ENCODE measurements at places on chromosomes 5 and 9.

DNA sequence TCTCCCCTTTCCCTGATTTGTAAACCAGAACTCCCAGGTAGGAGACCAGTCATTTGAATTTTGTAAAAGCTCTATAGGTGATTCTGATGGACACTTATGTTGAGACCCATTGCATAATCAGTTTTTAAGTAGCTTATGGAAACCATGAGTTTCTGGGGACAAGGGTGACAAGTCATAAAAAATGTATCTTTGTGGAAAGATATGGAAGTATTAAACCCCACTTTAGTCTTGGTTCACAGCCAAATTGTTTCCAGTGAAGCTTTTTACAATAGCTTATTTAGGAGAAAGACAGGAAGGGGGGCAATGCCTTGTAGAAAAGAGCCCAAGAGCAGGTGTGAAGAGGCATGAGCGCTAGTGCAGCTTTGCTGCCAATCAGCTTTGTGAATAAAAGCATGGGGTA, 453 bp upstream of the CCL28 start:
- no peak for DNase-seq

DNA sequence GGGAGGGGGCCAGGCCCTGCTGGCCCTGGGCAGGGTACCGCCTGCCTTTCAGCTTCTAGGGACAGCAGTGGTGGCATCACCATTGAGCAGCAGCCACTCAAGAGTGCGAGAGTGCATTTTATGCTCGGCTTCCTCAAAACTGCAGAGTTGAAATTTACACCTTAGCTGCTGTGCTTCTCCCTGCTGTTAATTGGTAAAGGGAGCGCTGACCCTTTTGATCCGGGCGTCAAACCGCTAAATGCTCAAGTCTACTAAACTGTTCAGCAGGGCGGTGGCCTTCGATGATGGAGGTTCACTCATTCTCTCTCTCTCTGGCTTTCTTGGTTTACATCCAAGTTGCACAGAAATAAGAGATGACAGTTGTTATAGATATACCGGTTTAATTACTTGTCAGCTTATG, 368.6 kb upstream of the IRX2 start:
- no peak for DNase-seq

DNA sequence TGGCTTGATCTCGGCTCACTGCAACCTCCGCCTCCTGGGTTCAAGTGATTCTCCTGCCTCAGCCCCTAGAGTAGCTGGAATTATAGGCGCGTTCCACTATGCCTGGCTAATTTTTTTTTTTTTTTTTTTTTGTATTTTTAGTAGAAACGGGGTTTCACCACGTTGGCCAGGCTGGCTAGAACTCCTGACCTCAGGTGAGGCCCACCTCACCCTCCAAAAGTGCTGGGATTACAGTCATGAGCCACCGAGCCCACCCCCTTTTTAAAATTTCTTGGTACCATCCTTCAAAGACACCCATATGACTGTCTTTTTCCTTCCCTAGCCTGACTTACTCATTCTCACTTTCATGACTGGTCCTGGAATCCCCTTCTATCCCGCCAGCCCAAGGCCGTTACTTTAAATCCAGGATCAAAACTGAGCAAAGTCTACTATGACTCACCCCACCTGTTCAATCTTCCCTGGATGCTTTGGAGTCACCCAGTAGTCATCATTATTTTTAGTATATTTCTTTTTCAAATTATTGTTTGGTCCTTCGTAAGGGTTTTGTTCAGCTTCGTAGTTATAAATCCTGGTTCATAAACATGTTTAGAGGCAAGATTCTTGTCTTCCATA, 1.2 kb upstream of the TBCA start:
- DNase-seq: no peak

- no peak for DNase-seq
These were observed 156.7 kb upstream of the TLX3 start for GRCh38 chr5:171152382-171152781.

GRCh38 chr5:154159343-154159742, 31.2 kb upstream of the GALNT10 start:
- no peak for DNase-seq

- DNase-seq: no peak
These were observed 86.4 kb downstream of the GALNT10 start for GRCh38 chr5:154276973-154277331.

GRCh38 chr5:180643191-180643851, 6.1 kb downstream of the FLT4 start:
- DNase-seq: peak; percentile 6

DNA sequence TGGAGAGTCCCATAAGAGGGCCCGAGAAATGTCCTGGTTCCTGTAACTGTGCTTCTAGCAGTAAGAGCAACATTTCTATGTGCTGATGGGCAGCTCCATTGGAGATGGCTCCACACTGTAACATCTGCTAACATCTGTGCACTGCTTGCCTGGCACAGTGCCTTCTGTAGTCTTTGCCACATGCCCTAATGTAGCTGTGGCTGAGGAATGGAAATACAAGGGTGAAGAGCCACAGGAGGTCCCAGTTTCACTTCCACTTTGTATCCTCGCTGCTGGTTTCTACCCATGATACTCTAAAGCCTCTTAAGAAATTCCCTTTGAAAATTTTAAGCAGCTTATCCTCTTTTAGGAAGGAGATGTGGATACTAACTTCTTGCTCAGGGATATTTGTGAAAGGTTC, 97.4 kb downstream of the HOMER1 start:
- DNase-seq: peak; percentile 11

DNA sequence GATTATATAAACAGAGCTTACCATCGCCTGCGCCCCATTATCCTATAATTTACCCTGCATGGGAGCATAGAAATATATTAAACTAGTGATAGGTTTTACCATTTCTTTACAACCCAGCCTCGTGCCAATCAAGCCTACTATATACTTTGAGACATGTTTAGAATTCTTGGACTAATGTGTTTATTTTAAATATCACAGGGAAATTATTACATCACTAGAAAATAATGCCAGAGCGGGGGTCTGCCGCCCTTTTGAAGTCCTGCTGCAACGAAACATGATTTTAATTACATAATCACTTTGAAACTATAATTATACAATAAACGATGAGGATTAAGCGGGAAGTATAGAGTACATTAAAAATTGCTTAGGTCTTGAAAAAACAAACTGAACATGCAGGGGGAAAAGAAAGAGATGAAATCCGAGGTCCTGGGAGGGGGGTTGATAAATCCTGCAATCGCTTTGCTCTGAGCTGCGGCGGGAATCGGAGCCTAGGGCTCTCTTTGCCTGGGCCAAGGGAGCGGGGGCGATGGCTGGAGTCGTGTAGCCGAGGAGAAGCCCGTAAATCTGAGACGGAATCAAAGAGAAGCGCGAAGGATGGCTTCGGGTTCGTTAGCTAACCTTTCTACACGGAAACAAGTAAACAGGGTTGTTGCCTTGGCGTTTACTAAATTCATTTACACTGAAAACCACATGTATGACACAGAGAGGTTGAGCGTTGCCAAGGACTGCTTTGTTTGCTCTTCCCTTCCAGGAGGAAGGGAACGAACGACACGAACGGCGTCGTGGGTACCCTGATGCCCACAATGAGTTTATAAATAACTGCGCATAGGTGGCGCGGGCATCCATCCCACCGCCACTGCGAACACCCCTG, 127.6 kb downstream of the TMEM174 start:
- no peak for DNase-seq

GRCh38 chr9:107112707-107113243, 170.3 kb upstream of the RAD23B start:
- DNase-seq: no peak

GRCh38 chr5:173790177-173790719, 97.9 kb upstream of the CPEB4 start:
- DNase-seq: no peak

DNA sequence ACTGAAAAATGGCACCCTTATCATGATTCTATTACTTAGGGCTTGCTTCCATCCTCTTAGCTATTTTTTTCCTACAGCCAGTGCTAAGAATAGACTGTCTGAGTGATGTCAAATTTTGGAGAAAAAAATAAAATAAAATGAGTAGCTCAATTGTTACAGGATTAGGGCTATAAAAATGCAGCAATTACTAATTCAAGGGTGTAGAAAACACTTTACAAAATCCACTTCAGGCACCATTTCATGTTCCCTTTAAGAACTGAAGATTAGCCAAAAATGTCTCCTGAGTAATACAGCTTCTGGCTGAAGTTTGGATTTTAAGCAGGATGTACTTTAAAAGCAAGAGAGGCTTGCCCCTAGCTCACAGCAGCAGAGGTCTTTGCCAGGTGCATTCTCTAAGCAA, 240.5 kb upstream of the IRX1 start:
- DNase-seq: no peak

- no peak for DNase-seq
These were observed 49.7 kb downstream of the FAM174A start for GRCh38 chr5:100584889-100585288.

GRCh38 chr5:169175733-169176132, 125.2 kb downstream of the SLIT3 start:
- DNase-seq: no peak

DNA sequence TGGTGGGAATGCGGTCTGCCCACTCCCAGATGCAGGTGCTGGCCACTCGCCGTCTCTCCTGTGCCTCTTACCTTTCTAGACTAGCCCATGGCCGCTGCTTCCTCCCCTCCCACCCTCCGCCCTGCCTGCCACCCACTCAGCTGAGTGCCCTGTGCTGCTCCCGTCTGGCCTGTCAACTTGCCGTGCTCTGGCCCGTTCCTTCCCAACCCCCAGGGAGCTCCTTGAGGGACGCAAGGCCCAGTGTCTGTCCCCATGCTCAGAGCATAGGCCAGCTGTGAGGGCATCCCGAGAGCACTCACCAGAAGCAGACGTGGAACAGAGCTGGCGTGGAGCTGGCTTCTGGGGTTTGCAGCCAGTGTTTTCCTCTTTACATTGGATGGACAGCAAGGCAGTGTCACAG, 20.2 kb downstream of the HNRNPH1 start:
- no peak for DNase-seq

DNA sequence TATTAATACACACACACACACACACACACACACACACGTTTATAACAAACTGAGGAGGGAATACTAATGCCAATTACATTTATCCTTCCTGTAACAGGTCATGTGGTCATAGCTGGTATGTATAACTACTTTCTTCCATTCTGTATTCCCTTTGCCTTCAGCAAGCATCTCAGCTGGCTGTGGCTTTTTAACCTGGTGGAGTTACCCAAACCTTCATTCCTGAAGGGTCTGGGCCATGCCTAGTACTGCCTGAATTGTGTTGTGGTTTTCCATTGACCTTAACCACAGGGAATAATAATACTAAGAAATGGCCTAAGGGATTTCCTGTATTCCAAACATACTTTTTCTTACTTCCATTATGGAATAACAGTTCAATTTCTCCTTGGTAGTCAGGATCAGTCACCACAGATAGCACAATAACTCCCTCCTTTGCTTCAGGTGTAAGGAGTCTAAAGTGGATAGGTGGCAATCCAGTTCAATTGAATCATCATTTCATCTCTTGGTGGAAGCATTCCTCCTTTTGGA, 222.2 kb upstream of the MEF2C start:
- no peak for DNase-seq

GRCh38 chr5:82105457-82105856, 133.6 kb downstream of the ATG10 start:
- DNase-seq: no peak

DNA sequence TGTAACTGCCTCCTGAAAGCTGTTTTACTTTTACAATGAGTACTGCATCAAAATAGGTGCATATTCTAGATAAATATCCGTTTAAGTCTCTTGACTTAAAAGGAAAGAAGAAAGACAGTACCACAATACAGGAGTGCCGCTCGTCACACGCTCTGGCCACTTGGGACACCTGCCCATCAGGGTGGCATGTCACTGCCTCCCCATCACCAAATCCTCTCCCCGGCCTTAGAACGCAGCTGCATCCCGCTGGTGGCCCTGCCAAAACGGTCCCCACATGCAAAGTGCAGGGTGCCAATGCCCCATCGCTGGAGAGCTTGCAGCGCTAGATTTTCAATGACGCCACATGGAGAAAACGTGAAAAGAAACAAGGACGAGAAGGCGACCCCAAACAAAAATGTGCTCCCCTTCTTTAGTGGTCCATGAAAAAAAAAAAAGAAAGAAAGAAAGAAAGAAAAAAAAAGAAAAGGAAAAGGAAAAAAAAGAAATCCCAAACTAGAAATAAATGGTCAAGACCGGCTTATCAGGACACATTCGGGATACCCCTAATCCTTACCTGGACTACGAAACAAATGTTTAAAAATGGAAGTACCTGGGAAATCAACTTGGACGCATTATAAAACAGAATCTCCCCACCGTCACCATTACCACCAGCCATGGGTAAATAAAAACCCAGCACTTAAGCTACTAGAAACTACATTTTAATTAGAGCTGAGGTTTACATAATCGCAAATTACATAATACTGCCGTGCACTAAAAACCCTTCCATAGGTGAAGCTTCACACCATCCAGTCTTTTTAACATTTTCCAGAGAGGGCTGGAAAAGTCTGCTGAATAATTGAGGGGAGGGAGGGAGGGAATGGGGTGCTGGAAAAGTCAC, 1.0 kb downstream of the ANKH start:
- DNase-seq: no peak

DNA sequence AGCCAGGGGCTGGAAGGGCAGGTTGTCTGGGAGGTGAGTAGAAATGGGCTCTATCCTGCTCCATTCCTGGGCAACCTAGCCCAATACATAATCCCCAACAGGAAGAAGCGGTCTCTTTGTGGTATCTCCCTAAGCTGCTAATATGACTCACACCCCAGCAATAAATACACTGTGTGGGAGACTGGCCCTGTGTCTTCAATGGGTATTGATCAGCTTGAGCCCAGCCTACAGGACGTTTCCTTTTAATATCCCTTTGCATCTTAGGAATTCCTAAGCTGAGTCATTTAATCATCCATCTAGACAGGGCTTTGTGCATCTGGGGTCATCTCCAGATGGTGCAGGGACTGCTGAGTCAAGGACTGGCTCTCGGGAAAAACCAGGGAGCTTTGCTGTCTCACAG, 207.0 kb upstream of the PANK3 start:
- no peak for DNase-seq

- DNase-seq: no peak
These were observed 72.4 kb downstream of the UGCG start for GRCh38 chr9:111969061-111969460.

GRCh38 chr5:159763562-159763961, 152.7 kb upstream of the ADRA1B start:
- DNase-seq: no peak

DNA sequence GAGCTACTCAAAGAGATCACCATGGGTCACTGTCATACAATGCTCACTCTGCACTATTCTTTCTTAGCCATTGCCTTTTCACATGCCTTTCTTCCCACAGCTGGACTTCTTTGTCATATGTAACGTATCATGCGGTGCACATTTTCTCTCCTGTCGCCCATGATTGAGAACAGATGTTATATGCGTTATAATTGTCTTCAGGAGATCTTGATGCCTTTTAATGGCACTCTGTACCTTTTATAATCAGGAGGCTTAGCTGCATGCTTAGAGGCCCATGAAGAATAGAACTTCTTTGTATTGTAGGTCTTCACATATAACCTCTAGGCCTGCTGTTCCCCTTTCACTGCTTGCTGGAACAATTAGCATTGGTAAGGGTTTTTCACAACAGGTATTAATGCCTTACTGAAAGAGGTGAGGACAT, 436.1 kb downstream of the CDH10 start:
- DNase-seq: no peak

GRCh38 chr9:101092922-101093321, 64.4 kb downstream of the PLPPR1 start:
- no peak for DNase-seq

GRCh38 chr5:1513326-1514026, 10.3 kb downstream of the LPCAT1 start:
- no peak for DNase-seq
